ENCODE measurements at places on chromosomes 6 and 20.

GRCh38 chr6:143283887-143284645, 166.4 kb downstream of the ADAT2 start:
- DNase-seq, result no peak

DNA sequence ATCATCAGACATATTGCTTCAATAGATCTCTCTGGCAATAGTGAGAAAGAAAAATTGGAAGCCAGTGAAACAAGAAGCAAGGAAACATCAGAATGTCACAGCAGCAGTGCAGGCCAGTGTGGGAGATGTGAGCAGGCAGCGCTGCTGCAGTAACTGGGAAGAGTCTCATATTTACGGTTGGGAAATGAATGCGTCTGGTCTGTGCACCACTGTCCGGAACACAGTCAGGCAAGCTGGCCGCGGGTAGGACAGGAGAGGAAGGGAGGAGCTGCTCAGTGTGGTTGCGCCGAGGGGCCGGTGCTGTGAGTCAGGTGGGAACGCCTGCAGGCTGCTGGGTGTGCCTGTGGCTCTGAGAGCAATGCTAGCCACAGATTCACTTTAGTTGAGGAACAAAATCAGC, 6.4 kb upstream of the PSMG4 start:
- peak; percentile 41 for DNase-seq

- no peak for DNase-seq
These were observed 25.3 kb downstream of the ZNF217 start for GRCh38 chr20:53568351-53568750.

DNA sequence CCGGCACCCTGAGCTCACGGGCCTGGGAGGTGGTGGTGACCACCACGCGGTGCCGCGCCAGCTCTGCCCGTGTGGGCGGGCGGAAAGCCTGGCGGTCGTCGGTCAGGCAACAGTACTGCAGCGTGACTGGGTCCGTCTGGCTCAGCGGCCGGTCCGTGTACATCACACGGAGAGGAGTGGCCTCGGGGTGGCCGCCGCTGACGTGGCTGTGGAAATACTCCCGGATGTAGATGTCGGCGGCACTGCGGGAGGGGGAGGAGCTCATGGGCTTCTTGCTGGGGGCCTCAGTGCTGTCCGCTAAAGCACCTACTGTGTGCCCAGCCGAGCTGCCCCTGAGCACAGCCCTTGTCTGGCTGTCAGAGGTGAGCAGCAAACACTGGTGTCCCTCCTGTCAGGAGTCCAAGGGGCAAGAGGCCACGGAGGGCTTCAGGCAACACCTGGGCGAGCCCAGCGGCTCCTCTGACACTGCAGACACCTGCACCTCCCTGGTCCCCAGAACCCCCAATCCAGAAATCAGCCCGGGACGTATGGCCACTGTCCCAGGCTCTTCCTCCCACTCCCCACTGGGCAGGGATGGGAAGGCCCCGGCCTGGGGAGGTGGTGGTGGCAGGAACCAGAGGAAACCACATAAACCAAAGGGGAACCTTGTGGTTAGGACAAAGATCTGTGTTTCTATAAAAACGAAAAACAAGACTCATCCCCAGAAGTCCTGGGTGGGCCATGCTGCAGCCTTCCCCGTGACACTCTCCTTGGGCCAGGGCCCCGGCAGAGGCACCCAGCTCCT, 6.5 kb downstream of the HELZ2 start:
- DNase-seq, result peak; percentile 91

DNA sequence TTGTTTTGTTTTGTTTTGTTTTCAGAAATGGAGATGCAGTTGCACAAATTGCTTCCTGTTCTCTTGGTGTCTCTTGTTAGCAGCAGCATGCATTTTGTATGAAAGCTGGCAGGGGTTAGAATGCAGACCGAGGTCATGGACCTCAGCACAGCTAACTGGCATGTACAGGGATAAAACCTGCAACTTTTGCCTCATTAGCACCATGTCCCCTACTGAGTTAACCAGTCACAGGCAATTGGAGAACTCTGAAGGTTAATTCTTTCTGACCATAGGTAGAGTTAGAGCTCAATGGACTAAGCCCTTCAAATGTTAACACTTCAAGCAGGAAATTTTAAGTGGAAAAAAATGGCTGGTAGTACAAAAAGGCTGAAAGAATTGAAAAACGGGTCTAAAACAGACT, 377.1 kb downstream of the ADGRB3 start:
- no peak for DNase-seq

DNA sequence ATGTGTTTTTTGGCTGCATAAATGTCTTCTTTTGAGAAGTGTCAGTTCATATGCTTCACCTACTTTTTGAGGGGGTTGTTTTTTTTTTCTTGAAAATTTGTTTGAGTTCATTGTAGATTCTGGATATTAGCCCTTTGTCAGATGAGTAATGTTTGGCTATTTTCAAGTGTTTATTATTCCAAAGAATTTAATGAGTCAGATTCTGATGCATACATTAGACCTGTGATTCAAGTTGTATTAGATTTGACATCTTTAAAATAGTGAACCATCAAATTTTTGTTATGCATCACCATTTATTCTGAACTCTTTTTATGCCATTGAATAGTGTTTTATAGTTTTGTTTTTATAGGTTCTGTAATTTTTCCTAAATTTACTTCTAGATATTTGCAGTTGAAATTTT, 319.3 kb downstream of the PKHD1 start:
- no peak for DNase-seq

GRCh38 chr6:118212451-118213173, 305.5 kb downstream of the SLC35F1 start:
- DNase-seq, result no peak

DNA sequence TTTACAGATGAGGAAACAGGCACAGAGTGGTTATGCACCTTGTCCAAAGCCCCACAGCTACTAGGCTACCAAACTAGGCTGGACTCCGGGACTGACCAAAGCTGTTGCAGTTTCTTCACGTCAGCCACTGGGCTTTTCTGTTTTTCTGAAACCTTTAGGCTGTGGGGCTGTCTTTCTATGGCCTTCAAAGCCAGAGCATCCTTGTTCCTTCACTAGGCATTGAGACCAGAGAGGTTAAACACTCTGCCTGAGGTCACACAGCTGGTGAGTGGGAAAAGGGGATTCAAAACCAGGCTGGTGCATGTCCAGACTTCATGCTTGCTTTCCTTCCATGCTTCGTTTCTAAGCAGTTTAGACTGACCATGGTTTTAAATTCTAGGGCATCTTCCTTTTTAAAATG, 97.5 kb upstream of the KCNG1 start:
- no peak for DNase-seq

DNA sequence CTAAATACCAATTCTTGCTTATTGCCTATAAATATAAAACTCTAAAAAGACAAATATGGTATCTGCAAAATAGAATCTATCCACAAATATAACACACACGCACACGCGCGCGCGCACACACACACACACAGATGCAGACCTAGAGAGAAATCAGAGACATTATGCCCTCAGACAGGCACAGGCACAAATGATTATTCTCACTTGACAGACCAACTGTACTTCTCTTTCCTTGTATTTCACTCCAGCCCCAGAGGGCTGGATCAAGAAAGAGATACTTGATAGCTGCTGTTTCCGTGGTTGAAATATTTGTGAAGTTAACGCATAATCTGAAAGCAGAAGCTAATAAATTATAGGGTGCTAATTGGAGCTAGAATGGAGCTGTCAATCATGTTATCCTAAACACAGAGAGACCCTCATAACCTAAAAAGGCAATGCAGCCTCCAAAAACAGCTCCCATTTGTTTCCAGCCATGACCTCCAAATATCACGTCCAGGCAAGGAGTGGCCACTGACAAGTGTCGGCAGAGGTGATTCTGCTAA, 11.5 kb downstream of the VGLL2 start:
- DNase-seq, result no peak

GRCh38 chr6:154410619-154411072, 54.0 kb upstream of the IPCEF1 start:
- DNase-seq, result no peak

- DNase-seq, result no peak
These were observed at the start of gene SERAC1 for GRCh38 chr6:158168040-158168289. SERAC1 (minus strand) TSS chr6:158168262; CDS start chr6:158158363, 9,899 bp downstream.

DNA sequence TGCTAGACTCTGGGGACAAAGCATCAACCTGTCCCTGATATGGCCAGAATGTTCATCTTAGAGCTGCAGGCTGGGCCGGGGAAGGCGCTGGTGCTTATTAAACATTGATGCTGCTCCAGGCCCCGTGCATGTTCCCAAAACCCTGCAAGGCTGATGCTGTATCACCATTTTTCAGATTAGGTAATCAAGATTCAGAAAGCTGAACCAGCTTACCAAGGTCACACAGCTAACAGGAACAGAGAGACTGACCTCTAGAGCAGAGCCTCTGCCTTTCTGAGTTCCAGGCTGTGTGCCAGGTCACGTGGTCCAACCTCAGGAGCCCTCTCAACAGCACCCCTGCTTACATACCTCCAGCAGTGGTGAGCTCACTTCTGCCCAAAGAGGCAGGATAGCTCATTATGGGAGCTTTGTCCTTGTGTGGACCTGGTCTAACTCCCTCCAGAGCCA, 16.1 kb upstream of the VSTM2L start:
- DNase-seq, result no peak

DNA sequence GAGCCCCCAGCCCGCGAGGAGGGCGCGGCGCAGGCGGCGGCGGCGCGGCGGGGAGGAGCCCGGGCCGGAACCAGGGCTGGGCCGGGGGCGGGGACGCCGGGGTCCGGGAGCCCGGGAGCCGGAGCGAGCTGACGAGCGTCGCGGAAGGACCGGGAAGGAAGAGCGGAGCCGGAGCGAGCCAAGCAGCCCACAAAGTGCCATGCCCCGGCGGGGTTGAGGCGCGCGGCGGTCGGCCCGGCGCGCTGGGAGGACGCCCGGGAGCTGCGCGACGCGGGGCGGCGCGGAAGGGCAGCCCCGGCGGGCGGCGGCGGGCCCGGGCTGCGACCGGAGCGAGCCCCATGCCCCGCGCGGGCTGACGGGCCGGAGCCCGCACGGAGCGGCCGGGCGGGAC, 289 bp downstream of the FOXP4 start:
- peak; percentile 84 for DNase-seq

- DNase-seq, result no peak
These were observed 24.9 kb upstream of the PHACTR2 start for GRCh38 chr6:143652841-143653331.

DNA sequence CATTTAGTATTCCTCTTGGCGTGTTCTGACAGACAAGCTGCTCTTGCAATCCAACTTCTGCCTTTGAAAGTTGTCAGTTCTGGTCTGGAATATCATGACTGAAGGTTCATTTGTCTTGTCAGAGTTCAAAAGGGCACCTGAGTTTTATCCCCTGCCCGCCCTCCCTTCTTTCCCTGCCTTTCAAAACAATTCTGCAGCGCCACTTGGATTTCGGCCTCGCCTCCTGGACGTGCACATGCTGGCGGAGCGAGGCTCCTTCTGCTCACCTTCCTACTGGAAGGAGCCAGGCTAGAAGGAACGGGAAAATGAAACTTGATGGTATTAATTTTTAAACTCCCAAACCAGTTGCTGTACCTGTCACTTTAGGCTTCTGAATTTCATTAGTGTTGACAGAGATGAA, 55.7 kb upstream of the HDGFL1 start:
- DNase-seq, result no peak

- no peak for DNase-seq
These were observed 68.4 kb downstream of the ID4 start for GRCh38 chr6:19905584-19905983.

GRCh38 chr20:19633985-19634384, 124.1 kb upstream of the RIN2 start:
- DNase-seq, result no peak

DNA sequence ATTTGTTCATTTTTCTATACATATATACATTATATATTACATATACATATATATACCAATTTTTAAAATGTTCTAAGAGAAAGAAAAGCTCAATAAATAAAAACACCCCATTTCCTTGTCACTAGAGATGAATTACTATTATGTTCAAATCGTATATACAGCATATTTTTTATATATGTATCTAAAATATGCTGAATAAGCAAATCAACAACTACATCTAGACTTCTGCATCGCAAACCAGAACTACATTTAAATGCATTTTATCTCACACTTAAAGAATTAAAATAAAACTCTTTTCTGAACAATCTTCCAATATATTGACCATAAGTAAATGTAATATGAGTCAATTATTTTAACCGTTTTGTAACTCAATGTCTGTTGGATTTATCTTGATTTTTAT, 133.9 kb downstream of the LAMA2 start:
- no peak for DNase-seq

GRCh38 chr6:158057213-158057987, 75.7 kb downstream of the SYNJ2 start:
- DNase-seq, result no peak

DNA sequence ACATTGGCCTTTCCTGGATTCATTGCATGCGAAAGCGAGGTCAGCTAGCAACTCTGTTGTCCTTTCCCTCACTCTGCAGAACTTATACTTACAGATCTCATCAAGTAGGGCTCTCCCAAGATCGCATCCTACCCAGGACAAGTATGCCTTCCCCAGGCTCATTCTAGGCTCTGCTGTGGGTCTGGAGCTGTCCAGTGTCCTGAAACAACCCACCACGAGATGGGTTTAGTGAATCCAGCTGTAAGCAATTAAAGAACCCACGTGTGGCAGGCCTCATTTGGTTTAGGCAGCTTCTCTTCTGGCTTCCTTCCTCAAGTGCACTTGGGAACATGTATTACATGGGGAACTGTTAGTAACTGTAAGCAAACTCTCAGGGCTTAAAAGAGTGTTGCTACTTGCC, 406.5 kb upstream of the CHD6 start:
- no peak for DNase-seq

DNA sequence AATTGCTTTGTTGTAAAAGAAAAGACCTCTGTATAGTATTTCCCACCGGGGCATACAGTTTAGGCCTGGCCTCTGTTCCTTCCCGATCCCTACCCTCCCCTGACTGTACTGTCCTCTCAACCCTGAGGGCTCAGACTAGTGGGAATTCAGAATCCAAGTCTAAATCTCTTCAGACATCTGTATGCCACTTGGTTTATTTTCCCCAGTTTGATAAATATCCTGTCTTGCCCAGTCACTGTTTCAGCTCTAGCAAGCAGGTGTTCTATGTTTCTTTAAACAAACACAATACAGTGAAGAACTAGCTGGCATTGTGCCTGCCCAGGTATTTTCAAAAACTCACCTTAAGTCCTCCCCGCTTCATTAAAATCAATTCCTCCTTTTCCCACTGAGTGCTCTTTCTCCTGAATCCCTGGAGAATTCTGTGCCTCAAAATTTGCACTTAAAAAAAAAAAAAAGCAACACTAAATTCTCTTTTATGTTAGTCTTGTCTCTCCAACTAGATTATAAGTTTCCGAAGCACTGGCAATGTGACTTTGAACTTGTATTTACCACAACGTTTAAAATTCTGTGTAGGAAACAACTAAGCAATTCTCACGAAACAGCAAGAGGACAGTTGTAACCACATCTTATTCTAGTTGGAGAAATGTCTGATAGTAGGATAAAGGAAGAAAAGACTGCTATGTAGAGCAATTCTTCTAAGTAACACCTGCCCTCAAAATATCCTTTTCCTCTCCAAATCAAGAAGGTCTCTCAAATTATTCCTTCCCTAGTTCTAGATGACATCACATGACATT, 112.0 kb upstream of the CARMIL1 start:
- no peak for DNase-seq

GRCh38 chr6:33708516-33709204, 2.8 kb downstream of the UQCC2 start:
- DNase-seq, result no peak
